SK-MEL-5 (cell line): ENCODE measurements at places on chromosomes 4 and X. TPM values are rescaled to one million over a fixed set of nuclear protein-coding genes. Genes with fewer than 3 reads are reported as not detected.

DNA sequence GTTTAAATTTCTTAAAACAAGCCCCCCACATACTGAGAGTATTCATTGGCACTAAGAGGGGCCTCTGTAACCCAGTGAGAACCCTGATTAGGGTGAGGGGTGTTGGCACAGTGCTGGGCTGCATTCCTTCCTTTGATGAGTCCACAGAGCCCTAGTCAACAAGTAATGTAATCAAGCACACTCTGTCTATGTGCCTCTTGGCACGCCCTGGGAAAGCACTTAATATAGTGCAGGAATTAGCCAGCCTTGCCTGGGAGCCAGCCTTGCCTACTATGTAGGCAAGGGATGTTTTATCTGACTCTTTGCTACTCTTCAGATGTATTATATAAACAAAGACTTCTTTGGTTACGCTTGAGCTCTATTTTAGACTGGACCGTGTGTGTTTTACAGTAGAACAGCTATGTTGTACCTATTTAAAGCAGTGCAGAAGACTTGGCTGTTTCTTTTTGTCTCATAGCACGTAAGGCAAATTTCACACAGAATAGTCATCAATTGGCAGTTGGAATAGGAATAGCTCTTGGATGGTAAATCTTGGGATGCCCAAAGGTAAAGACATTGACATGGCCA is 64.3 kb downstream of the FRAS1 start:
- no peak for DNase-seq

- no peak for DNase-seq
Observed at GRCh38 chrX:136318156-136318555, 17.4 kb downstream of the ADGRG4 start.

- no peak for DNase-seq
Observed at GRCh38 chr4:39263895-39264294, 81.6 kb downstream of the WDR19 start.

DNA sequence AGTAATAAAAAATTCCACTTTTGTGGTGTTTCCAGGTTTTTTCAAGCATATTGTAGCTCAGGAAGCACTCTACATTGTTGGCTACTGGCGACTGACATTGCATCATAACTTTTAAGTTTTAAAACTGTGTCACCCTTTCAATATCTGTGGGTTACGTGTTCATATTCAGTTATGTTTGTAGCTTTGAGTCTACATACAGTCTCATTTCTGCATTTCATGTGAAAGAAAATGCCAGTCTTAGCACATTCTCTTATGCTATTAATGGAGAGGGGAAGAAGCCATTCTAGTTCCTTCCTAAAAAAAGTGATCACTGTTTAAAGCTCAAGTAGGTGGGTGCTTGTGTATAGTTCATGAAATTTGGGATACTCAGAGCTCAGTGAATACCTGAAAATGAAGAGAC is 38.1 kb downstream of the DIAPH2 start:
- DNase-seq = no peak

DNA sequence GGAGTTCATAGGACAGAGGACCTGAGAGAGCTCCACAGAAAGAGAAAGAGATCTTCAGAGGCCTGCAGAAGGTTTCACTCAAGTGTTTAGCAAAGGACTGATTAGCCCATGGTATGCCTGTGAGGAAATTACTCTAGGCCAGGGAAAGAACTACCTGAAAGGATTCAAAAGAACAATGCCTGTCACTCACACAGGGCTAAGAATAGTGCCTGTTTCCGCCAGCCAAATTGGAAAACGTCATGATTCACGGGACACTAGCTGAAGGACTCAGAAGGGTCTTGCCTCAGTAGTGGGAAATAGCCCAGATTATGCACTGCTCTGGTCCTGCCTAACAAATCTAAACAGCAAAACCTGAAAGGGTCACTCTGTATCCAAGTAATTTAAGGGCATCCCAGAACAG is 21.1 kb downstream of the SYTL4 start:
- no peak for DNase-seq

DNA sequence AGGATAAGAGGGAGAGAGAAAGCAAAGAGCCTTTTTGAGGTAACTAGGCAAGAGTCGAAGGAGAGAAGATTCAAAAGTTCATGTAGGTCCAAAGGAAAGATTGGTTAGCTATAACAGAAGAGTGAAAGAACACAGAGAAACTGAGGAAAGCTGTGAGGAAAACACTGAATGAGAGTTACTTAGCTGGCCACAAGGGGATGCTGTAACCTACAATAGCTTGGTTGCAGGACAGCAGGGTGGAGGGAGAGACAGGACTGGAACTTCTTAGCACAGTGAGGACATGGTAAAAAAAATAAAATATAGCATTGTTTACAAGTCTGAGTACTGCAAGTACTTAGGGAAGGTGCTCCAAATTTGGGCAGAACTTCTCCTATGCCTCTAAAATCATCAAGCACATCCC is 48.3 kb downstream of the RAI2 start:
- peak; percentile 26 for DNase-seq

GRCh38 chr4:185394568-185395237 is 1.0 kb downstream of the LRP2BP start:
- no peak for DNase-seq

GRCh38 chr4:36209941-36210649 is 34.2 kb downstream of the ARAP2 start:
- peak; percentile 68 for DNase-seq

GRCh38 chrX:150731795-150732194 is 38.6 kb downstream of the MTMR1 start:
- no peak for DNase-seq

GRCh38 chr4:186192066-186192612 is 772 bp downstream of the CYP4V2 start:
- DNase-seq = peak; percentile 71

DNA sequence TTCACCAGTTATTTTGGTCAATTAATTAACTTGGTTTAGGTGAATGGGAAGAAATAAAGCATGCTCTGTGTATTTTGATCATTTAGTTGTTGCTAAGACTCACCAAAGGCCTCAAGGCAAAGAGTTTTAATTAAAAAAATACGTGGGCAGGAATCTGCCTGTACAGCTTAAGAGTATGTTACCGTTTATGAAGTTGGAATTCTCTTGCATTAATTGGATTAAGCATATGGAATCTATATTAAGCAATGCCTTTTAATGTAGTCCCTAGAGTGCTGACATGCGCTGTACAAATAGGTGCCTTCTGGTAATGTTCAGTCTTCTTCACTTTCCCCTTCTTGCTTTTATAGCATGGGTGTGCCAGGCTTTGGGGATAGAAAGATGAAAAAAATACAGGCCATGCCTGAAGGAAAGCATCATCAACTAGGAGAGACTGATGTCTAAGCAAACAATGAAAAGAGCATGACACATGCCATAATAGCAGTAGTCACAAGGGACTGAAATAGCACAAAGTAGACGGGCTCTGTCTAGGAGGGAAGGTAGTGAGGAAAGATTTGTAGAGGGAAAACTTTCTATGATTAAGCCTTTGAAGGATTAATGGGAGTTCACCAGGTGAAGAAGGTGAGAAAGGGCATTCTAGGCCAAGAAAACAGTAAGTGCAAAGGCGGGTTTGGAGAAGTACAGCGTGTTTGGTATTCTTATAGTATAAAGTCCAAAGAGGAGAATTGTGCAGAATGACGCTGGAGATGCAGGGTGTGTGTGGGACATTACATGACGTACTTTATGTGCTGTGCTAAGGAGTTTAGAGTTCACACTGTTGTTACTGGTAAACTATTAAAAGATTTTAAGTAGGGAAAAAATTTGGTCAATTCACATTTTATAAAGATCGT is 226.1 kb upstream of the ANXA3 start:
- DNase-seq = no peak

DNA sequence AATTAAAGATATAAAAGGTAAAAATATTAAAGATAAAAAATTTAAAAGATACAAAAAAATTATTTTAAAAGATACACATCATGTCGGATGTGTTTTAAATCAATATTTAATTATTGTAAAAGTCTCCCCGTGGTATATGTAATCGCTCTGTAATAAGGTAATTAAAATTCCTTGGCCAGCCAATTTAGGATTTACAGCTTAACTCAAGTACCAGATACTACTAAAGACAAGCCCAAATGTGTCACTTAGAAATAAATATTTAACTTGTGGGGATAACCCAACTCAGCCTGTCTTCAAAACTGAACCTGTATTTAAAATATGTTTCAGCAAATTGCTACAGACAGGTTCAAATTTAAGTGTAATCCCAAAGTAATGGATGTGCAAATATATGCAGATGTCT is 56.0 kb downstream of the GPR82 start:
- DNase-seq = no peak

DNA sequence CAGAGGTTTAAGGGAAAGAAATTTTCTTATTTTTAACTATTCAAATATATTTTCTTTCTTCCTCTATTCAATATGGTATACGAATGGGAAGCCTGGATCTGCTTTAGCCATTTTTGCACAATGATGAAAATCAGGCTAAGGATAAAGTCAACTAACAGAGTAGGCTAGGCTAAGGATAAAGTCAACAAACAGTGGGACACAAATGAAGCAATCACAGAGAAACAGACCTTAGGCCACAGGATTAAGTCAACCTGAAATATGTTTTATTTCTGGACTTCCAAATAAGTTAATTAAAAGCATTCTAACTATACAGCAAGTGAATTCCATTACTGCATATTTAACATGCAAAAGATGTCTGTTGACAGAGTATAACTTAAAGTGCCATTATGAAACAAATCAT is 17.0 kb downstream of the DYNLT3 start:
- no peak for DNase-seq

- peak; percentile 71 for DNase-seq
Observed at GRCh38 chr4:64539234-64539849, 130.1 kb upstream of the TECRL start.

GRCh38 chr4:25321703-25322102 is 9.1 kb downstream of the ZCCHC4 start:
- no peak for DNase-seq

GRCh38 chrX:64782923-64783322 is 193.3 kb downstream of the ZC4H2 start:
- no peak for DNase-seq

DNA sequence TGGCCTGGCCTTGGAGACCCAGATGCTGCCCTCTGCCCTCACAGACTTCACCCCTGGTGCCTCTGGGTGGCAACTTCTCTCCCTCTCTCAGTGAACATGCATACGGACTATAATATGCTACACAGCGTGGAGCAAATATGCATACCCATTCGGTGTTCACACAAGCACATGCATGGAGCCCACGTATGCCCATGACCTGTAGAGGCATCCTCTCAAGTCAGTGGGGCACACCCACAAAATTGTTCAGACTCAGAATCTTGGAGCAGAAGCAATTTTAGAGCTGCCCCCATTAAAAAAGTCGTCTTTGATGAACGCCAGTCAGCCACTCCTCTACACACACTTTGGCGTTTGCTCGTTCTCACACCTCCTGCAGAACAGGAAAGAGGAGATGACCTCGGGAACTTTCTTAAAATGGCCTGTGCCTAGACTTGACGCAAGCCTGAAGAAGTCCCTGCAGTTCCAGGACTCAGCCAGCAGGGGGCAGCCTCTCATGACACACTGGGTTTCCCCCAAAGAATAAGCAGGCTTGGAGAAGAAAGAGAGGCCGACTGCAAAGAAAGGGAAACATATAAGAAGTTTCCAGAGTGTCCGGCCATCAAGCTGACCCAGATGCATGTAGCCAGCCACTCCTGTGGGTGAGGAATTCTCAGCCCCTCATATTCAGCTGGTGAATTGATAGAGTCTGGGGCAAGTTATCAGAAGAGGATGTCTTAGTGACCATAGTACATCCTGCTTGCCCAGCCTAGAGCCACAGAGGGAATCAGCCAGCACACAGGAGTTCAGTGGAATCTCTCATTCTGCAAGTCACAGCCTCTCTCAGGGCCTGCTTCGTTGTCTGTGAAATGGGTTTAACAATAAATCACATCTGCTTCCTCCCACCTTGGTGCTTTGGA is 17.3 kb downstream of the APLN start:
- peak; percentile 69 for DNase-seq

DNA sequence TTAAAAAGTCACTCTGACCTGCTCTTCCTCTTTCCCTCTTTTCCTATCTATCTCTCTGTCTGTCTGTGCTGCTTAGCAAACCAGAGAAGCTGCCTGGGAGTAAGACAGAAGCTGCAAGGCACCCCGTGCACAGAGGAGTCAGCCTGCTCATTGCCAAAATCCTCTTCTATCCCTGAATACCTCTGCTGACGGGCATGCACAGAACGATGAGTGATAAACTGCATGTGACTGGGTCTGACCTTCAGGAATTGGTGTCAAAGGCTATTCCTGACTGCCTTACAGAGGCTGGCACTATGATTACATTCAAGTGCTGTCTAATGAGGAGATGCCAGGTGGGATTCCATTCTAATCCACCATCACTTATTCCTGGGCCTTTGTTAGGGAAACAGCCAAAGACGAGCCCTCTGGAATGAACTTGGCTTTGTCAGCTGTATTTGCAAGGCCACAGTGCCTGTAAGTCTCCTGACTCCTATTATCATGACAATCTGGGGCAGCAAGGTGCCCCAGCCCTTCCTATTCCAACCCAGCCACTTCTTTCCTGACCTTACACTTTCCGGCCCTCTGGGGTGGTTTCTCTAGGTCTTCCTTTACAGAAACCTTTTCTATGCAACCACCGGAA is 45.4 kb upstream of the CTAG2 start:
- no peak for DNase-seq

DNA sequence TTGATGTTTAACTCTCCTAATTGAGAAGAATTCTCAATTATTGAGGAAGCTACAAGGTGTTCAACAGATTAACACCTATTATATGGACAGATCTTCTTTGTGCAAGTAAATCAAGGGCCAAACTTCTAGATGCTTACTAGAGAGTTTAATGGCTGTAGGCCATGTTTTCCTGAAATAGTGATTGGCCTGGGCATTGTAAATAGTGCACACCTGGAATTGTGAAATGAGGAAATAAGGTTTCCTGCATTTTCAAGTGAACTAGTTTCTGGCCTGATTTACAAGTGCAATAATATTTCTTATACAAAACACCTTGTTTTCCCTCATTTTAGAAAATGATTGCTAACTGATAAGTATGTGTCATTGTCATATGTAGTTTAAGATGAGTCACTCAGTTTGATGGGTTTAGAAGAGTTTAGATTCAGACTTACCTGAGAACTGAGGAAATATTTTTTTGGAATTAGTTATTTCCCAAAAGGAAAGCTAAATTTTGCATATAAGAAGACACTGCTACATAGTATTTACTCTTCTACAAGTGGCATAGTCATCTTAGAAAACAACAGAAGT is 21.2 kb downstream of the AFF1 start:
- no peak for DNase-seq

GRCh38 chr4:152696764-152697261 is 17.0 kb upstream of the TMEM154 start:
- DNase-seq = peak; percentile 92

- DNase-seq = peak; percentile 24
Observed at GRCh38 chr4:41358647-41359421, 102.1 kb downstream of the UCHL1 start.

GRCh38 chr4:177033632-177034031 is 240.9 kb upstream of the VEGFC start:
- DNase-seq = no peak

- DNase-seq = no peak
Observed at GRCh38 chrX:66892004-66892403, 253.1 kb upstream of the EDA2R start.

GRCh38 chr4:87002682-87003043 is 67.9 kb downstream of the AFF1 start:
- DNase-seq = peak; percentile 46

GRCh38 chr4:159240687-159241086 is 137.8 kb downstream of the RAPGEF2 start:
- DNase-seq = no peak

ADH5 gene
- 117 and 136 TPM in 2 replicates for total RNA-seq

BEND2 gene
- not detected in 2 replicates for total RNA-seq

NFKB1 gene
- total RNA-seq = 26.0 and 30.3 TPM in 2 replicates

RBMX2 gene
- 39.0 and 40.1 TPM in 2 replicates for total RNA-seq

LDOC1 gene
- 3.4 and 5.6 TPM in 2 replicates for total RNA-seq

CT45A10 gene
- total RNA-seq = 141 and 152 TPM in 2 replicates

COX18 gene
- 25.3 and 25.4 TPM in 2 replicates for total RNA-seq

TEX13C gene
- 0.11 and 0.21 TPM in 2 replicates for total RNA-seq

PRSS12 gene
- 8.1 and 10.3 TPM in 2 replicates for total RNA-seq

WDR1 gene
- 246 and 248 TPM in 2 replicates for total RNA-seq

SSX2B gene
- total RNA-seq = not detected in 2 replicates
